ENCODE measurements at places on chromosomes 6 and 20.

GRCh38 chr6:161214722-161215121 lies 59.1 kb downstream of the AGPAT4 start:
- no peak for DNase-seq

DNA sequence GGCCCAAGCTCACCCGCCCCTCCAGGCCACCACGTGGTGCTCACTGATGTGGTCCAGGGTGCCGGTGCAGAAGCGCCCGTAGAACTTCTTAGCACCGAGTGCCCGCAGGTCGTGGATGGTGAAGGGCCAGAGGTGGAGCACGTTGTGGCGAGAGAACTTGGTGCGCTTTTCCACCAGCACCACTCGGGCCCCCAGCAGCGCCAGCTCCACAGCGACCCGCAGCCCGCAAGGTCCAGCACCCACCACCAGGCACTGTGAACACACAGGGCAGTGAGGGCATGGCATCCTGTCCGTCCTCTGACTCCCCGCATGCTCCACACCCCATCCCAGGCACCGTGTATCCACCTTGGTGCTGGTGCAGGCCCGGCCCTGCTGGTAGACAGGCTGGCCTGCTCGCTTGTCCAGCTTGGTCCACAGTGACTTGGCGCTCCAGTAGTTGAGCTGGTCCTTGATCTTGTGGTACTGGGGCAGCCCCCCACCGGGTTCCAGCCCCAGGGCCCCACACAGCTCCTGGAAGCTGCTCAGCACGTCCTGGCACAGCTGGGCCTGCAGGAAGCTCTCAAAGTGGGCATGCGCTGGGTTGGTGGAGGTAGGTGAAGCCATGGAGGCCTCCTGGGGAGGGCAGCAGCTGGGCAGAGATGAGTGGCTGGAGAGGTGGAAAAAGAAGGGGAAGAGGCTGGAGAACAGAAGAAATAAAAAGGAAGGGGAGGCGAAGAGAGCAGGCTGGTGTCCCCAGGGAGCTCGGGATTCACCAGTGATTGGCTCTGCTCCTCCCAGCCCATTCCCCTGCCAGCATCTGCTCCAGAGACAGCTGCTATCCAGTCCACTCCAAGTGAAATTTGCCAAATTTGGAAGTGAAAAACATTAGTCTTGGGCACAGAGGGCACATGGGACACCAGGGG lies 1.7 kb downstream of the MICAL1 start:
- DNase-seq = no peak

GRCh38 chr6:134658596-134658995 lies 291.3 kb downstream of the ALDH8A1 start:
- DNase-seq = no peak

- no peak for DNase-seq
Measured at GRCh38 chr20:19691125-19691524, 66.9 kb upstream of the RIN2 start.

- DNase-seq = no peak
Measured at GRCh38 chr6:144302701-144303372, 17.7 kb downstream of the UTRN start.

GRCh38 chr6:108942556-108943492 lies 94.6 kb downstream of the ARMC2 start:
- peak; percentile 40 for DNase-seq

- DNase-seq = no peak
Measured at GRCh38 chr6:134902074-134902861, 47.6 kb downstream of the ALDH8A1 start.

DNA sequence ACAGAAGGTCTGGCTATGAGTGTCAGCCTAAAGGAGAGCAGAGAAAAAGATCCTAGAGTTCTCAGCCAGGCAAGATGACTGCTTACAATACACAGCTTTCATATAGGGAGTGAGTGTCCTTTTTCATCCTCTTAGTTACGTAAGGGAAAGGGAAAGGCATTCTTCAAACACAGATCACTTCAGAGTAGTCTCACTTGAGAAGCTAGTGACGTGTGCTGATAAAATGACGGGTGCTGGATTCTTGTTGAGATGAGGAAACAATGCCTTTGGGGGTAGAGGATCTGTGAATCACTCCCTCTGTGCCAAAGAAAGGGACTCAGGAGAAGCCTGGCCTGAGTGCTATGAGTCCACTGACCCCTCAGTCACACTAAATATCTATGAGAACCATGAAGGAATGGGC lies 117.3 kb downstream of the QRSL1 start:
- no peak for DNase-seq

DNA sequence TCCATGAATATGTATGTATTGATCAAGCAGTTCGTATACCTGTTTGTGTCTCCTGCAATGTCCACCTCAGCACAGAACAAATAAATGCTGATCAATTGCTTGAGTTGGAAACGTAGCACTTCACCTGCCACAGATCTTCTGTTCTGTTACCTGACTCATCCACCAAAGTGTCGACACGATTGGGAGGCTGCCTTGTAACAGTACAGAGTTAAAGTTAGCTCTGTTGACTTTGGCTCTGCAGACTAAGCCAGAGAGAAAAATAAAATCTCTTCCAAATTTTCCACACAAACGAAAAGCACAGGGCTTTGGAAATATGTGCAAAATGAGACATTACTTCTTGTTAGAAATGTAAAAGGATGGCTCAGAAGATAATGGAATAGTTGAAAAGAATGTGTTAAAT lies 245.4 kb downstream of the NRN1 start:
- DNase-seq = no peak

- no peak for DNase-seq
Measured at GRCh38 chr6:148535381-148535780, 192.7 kb downstream of the SASH1 start.

DNA sequence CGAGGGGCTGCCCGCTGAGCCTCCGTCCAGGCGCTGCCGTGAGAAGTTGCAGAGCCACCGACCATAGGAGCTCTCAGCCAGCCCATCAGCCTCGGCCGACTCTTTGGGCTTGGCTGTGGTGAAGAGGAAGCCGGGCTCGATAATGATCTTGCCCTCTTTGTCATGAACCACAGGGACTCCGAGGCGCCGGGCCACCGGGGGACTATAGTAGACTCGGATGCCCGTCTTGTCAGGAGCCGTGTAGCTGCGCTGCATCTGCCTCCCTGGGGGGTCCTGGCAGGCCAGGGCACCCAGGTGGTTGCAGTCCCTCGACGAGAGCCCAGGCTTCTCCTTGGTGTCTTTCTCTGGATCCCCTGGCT lies 20.5 kb upstream of the DSN1 start:
- no peak for DNase-seq

- no peak for DNase-seq
Measured at GRCh38 chr6:169813969-169814368, 62.5 kb downstream of the ERMARD start.

DNA sequence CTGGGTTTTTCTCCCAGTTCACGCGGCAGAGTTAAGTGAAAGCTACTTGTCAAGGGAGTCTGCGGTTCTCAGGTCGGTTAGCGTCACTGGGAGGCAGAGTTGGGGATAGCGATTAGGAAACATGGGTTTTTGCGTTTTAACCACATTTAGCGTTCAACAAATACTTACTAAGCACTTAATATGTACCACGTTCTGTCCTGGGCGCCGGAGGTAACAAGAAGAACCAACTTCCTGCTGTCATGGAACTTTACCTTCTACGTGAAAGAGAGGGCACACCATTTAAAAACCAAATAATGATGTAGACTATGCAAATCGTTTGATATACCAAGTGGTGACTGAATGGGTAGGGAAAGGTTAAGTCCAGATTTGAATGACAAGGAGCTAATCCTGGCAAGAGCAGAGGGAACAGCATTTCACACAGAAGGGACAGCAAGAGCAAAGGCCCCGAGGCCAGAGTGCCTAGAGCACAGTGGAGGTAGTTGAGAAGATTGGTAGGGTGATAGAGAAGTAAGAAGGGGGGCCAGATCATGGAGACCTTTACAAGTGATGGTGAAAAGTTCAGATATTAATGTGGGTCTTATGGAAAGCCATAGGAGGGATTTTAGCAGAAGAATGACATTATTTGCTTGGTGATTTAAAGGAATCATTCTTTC lies 744 bp downstream of the RIOK1 start:
- no peak for DNase-seq

DNA sequence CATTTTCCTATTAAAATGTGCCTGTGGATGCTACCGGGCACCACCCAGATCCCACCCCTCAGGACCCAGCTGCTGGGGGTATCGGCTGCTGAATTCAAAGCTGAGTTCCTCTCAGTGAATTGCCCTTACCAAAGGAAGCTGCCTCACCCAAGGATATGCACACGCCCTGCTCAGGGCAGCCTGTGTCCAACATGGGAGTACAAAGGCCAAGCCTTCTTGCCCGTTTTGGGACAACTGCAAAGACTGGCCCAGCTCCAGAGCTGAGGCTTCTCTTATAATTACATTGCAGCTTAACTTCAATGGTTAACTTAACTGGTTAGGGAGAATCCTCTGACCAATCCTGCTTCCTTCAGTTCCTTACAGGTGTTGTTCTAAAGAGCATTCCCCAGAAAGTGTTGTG lies 19.8 kb upstream of the FANCE start:
- DNase-seq = no peak

DNA sequence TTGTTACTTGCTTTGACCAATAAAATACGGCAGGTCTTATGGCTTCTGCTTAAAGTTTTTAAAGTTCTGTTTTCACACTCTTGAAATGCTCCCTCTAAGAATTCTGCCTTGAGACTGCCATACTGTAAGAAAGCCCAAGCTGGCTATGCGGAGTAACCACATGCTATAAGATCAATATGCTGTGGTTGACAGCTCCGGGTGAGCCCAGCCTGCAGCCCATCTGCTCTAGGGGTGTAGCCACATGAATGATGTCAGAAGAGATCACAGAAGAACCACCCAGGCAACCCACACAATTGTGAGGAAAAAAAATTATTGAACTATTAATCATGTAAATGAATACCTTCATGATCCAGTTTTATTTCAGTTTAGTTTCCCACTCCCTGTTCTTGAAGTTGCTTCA lies 26.1 kb upstream of the SH3BGRL2 start:
- DNase-seq = no peak

DNA sequence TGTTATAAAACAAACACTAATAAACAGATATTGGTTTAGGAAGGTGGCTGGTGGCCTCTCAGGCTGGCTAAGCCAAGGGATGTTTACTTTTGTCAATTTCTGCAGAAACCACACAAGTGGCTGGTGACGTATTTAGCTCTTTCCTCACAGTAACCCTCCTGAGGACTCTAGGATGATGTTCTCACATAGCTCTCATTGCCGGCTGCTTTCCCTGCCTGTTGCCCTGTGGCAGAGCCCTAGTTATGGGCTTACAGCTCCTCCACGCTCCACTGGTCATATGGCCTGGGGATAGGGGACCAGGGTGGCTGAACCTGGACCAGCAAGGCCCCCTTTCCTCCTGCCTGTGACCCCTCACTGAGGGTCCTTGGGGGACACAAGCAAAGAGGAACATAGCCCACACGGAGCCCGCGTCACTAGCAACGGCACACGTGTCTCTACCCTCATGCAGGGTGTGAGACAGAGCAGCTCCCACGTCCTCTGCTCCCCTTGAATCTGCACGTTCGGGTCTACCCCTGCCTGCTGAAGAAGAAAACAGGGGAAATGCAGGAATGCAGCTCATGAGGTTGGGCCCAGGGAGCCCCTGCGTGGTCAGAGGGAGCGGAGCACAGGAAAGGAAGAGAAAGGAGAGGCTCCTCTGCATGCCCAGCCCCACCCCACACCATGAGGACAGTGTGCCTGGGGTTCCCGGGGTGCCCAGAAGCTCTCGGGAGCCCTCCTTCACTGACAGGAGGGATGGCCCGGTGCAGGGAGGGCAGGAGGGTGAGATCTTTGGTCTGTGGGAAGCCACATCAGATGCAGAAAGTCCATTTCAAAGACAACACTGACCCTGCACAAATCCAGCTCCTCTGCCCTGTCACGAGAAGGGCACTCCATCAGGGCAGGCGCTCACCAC lies 13.9 kb downstream of the RAMACL start:
- no peak for DNase-seq

- DNase-seq = no peak
Measured at GRCh38 chr6:160871320-160871719, 120.2 kb upstream of the MAP3K4 start.
